Cardiac septum (tissue), 1 donor: ENCODE measurements at places on chromosomes 5 and 9. TPM values are rescaled to one million over a fixed set of nuclear protein-coding genes. Genes with fewer than 3 reads are reported as not detected.

DNA sequence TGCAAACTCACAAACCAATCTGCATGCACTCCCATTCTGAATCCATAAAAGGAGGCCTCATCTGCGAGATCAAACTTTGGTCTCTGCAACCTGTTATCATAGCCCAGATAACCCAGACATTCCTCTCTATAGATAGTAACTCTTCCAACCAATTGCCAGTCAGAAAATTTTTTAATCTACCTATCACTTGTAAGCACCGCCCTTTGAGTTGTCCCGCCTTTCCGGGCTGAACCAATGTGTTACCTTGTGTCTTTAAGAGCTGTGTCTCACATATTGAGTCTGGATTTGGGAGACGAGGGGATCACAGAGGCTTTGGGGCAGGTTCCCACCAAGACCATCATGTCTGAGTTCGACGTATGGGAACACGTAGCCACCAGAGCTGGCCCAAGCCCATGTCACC lies 91.1 kb upstream of the PPP1R26 start:
- no peak for DNase-seq

DNA sequence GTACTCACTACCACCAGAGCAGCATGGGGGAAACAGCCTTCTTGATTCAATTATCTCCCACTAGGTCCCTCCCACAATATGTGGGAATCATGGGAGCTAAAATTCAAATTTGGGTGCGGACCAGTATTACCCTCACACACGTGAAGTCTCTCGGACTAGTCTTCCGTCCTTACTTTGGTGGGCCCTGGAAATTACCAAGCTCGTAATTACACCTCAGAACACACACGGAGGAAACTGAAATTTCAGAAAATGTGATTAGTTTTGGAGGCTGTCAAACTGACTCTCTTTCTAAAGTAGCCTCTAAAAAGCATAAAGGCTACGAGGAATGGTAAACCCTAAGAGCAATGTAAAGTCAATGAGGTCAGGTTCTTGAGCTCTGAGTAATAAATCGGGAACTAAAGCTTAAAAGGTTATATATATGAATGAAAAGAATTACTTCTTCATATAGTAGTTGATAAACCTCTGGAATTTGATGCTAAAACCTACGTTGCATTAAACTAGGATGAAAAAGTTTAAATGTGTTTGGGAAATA lies 842 bp upstream of the FEM1C start:
- DNase-seq: no peak

- no peak for DNase-seq
These were observed 48.6 kb downstream of the UBAP1 start for GRCh38 chr9:34227445-34227844.

PCDHA1 gene
- 0.08 TPM for total RNA-seq

GRCh38 chr9:122252796-122253195 lies 11.8 kb downstream of the RBM18 start:
- DNase-seq: no peak

ADRA1B gene
- 4.9 TPM for total RNA-seq

GRCh38 chr5:125491986-125492492 lies 745.6 kb upstream of the ZNF608 start:
- no peak for DNase-seq

CDX1 gene
- 0.16 TPM for total RNA-seq

DNA sequence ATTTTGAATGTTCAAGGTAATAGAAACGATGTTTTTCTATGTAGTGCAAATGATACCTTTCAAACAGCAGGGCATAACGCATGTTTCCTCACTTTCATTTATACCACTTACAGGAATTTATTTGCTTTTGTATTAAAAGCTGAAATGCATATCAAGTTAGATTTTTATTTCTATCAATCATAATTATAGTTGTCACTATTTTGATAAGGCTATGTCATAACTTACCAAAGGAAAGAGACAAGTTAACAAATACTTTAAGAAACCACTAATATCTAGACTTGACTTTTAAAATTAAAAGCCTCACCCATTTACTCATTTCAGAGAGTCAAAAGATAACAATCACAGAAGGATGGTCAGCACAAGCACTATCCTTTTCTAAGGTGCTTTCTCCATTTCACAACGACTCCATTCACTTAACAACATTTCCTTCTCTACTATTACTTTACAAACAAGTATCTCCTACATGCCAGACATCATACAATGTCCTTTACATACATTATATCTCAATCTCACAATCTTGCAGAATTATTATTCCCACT lies 12.6 kb downstream of the ERP44 start:
- no peak for DNase-seq

DNA sequence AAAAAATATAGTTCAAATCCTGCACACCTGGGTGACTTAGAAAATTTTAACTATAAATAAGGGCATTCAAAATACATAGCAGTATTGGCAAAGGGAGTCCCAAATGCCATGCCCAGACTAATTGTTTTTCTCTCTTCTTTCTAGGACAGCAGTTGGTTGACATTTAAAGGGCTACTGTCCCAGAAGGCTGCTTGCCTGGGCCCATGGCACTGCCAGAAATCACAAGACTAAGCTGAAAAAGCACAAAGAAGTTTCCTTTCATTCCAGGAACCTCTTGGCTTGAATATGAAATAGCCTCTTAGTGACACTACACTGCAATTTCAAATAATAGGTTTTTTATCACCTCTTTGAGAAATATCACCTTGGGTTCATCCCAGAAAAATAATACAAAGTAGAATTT lies 388.9 kb upstream of the TRPC7 start:
- DNase-seq: no peak

DNA sequence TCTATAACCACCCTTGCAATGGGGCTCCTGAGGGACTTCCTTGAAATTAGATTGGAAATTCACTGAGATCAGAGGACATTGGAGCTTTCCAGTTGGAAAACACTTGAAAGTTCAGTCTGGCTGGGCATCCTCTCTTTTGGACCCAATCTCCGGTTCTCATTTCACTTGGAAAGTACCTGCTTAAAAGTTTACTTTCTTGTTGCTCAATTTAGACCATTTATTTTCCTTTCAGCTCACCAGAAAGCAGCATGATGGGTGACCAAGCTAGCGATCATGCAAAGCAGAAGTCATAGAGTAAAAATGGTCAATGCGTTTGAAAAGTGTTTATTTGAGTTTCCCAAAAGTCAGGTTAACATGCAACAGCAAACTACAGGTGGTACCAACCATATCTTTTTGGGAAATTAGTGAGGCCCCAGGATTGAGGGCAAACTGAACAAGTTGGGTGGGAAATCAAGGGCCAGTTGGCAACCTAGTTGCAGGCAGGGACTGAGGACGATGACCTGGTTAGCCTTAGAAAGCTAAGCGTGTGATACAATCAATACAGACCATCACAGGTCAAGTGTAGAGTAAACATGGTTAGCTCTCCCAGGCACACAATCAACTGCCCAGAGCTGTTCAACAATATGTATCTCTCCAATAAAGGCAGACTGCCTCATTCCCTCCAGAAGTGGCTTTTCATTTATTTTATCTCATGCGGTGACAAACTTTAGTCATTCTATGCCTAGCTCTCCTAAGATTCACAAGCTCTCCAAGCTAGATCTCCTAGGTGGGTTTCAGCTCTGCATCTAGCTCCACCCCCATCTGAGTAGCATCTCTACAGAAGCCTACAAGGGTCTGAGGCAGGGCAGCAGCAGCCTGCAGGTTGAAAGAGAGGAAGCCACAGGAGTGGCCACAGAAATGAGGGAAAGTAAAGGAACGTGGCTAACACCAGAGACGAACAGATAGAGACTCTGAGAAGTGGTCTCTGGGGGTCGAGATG lies 136.9 kb downstream of the UGCG start:
- no peak for DNase-seq

GRCh38 chr5:149936700-149937091 lies 7.9 kb downstream of the PDE6A start:
- DNase-seq: no peak

FCN1 gene
- 5.3 TPM for total RNA-seq

DNA sequence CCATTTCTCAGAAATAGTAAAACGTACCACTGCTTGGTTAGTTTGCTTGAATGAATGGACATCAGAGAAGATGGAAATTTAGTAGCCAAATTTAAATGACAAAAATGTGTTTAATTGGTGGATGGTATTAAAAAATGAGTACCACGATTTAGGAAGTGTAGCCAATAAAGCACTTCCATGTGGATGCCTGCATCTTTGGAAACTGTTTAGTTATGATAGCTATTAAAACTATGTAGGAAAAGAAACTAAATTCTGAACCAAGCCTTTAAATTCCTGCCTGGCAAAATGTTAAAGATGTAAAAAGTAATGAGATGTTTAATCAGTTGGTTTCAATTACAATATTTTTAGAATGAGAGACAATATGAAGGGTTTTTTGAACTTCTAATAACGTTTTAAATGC lies 94.8 kb downstream of the NUDT12 start:
- DNase-seq: no peak

SLC6A7 gene
- not detected for total RNA-seq

DNA sequence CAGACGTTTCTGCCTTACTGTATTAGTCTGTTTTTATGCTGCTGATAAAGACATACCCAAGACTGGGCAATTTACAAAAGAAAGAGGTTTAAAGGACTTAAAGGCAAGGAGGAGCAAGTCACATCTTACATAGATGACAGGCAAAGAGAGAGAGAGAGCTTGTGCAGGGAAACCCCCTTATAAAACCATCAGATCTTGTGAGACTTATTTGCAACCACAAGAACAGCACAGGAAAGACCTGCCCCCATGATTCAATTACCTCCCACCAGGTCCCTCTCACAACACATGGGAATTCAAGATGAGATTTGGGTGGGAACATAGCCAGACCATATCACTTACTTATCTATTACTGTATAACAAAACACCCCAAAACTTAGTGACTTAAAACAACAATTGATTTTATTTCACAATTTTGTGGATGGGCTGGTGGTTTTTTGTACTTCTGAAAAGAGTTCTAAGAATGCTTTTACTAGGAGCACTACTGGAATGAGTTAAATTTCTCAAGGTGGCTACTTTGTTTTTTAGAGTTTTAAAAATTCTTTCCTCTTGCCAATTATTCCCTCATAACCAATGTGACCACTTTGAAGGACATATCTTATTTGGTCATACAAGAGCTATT lies 10.3 kb downstream of the RUSC2 start:
- no peak for DNase-seq

IL17B gene
- total RNA-seq: not detected

OTP gene
- total RNA-seq: not detected

PCDHB13 gene
- total RNA-seq: 4.8 TPM

DNA sequence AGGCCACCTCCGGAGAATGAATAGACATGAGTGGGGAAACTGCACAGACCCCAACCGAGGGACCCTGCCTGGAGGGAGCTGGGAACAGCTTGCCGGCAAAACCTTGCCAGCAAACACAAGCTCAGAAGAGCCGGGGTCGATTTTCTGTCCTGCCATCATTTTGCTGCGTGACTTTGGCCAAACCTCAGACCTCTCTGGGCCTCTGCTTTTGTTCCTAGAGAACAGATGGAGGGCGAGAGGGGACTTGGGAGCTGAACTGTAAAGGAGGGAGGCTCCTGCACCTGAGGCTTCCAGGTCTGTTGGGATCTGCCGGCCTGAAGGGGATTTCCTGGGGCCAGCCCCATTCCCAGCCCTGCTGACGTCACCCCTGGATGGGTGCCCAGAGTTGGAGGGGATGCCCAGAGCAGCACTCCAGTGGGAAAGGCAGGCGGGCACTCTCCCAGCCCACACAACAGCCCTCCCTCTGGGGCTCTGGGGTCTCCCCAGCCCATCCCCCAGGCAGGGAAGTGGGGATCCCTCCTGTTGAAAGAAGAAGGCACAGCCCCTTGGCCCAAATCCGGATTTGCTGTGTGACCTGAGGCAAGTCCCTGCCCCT lies 40.4 kb upstream of the SYNPO start:
- peak; percentile 94 for DNase-seq

SGCD gene
- 83.1 TPM for total RNA-seq

DNA sequence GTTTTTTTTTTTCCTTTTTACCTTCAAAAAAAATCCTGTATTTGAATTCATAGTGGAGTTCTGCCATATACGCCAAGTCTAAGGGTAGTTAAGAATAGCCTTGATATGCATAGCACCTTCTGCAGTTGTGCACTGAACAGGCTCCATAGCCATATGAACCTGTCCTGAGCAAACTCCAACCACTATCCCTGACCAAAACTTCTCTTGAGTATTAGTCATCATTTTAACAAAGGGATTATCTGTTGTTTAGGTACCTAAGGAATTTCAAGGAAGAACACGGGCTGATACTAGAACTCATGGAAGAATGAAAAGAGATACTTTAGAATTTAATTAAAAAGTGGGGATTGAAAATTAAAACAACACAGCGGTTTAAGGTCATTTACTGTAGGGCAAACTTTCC lies 1.9 kb upstream of the FBXO38 start:
- no peak for DNase-seq

- DNase-seq: no peak
These were observed 148.7 kb downstream of the OXCT1 start for GRCh38 chr5:41721516-41721915.
